Activated CD4-positive, alpha-beta T cell treated with anti-CD3 and anti-CD28 coated beads for 1 hour (primary cell): ENCODE measurements at places on chromosomes 13 and 19.

DNA sequence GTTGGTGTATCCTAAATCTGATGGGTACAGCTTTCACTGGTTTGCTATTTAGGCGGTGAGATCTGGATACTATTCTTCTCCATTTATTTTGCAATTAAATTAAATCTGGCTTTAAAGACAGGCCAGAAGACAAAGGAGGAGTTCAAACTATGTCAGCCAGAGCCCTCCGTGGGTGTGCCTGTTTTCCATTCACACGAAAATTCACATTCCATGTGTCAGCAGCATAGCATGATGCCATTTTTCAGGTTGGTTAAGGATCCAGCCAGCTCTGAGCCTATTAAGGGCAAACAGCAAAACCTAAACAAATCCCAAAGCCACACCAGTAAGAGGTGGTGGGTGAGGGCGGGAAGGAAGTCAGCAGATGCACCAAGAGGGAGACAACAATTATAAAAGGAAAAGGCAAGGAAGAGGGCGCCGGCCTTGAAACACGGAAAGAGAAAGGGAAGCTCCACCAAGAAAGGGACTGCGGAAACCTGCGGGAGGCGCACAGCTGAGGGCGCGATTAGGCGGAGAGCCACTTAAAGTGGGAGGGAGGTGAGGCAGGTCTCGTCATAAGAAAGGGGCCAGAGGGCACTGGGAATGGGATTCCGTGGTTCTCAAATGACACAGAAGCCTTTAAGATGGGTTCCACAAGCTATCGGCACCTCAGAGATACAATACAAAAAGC, 43.0 kb downstream of the CARS2 start:
- no peak for DNase-seq

- DNase-seq: no peak
These were observed 1.1 kb downstream of the COMP start for GRCh38 chr19:18789883-18790565.

GRCh38 chr13:114147803-114148520, 15.5 kb upstream of the RASA3 start:
- DNase-seq: no peak

- DNase-seq: no peak
These were observed 6.9 kb upstream of the CYSLTR2 start for GRCh38 chr13:48646791-48647190.

DNA sequence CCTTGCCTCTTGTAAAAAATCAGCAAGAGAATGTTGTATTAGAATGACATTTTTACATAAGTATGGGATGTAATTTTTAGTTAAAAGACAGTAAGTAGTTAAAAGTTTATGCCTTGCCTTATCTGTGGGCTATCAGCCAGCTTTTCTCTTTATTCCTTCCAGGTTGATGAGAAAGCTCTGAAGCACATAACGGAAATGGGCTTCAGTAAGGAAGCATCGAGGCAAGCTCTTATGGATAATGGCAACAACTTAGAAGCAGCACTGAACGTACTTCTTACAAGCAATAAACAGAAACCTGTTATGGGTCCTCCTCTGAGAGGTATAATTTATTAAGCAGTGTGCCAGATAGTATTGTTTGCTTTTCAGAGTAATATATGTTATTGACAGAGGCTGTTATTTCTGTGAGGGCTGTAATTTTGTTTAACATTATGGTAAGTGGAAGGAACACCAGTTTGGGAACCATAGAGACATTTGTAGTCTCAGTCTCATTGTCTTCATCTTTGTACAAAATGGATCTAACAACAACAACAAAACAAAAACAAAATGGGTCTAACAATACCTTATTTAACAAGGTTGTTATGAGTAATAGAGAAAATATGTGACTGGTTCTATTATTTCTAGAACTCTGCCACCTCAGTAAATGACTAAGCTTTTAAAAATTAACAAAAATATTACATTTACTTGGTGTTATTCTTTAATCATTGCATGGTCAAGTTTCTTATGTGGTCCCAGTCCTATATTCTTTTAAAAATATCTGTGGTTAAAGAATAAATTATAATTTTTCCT, 112.8 kb downstream of the TDRD3 start:
- no peak for DNase-seq

- DNase-seq: no peak
These were observed 19.6 kb downstream of the ZNF575 start for GRCh38 chr19:43552616-43553015.

DNA sequence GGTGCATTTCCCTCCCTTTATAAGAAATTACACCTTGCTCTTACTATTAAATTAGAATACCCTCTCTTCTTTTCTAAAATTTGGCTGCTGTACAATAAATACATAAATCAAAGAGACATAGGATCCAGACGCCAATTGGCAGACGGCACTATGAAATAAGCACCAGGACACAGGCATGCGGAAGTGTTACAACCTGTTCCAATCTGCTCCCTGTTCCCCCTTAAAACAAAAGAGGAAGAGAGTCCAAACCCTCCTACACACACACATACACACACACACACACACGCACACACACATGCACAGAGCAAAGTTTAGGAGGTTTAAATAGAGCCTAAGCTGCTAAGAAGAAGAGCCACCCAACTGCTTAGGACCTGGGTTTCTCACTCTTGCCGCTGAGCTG, 75.6 kb upstream of the ZNF507 start:
- no peak for DNase-seq

DNA sequence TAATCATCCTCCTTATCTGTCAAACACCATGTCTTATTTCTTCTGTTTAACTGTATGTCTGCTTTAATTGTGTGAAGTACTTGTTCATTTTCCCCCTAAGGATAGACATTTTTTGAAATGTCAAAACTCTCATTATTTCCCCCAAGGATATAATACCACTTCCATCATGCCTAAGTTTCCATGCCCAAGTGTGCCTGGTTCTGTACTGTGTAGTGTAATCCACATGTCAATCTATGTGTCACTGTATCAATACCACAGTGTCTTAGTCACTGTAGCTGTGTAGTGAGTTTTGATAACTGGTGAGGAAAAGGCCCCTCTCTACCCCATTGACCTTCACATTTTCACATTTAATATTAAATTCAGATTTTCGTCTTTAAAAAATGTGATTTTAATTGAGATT, 1265.5 kb downstream of the PCDH9 start:
- DNase-seq: no peak

DNA sequence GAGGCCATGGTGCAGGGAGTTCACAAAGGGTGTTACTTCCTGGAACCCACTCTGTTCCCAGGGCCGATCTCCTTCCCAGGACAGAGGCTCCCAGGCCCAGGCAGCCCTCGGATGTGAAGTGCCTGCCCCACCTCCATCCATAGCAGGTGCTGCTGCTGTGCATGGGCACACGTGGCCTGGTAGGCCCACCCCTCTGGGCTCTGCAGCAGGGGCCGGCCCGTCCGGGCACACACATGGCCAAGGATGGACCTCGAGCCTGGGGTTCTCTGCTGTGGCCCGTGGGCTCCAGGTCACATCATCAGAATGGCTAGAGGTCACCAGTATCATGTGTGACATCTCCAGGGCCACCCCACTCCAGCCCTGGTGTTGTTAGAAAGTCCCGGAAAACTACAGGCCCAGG, 71.8 kb downstream of the GADD45B start:
- no peak for DNase-seq

DNA sequence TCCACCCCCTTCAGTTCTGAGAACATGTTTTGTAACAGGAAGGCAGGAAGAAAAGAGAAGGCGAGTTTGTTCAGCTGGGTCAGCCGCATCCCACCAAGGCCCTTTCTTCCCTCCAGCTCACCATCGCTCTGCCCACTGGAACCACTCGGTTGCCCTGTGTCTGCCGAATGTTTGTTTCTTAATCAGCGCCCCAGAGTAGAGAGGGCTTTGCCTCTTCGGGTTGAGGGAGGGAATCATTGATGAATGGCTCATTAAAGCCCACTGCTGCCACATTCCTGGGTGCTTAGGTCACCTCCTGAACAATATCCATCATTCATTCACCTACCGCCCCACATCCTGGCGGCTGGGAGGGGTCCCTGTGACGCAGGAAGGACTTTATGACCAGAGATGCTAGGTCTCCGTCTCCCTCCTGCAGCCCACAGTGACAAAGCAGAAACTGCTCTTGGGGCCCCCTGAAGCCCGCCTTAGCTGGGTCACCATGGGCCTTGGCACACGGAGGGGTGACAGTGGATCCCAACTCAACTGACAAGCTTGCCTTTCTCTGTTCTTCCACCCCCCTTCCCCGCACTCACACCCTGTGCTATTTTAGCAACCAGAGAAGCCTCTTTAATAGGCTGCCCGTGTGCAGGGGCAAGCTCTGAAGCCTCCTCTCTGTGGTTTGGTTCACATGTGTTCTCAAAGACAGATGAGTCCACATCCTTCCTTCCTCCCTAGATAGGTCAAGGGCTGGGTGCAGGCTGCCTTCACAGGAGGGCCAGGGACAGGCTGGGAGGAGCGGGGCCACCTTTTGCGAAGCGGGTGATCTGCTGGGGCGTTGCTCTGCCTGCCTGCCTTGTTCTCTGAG, 46.2 kb downstream of the ACTN4 start:
- no peak for DNase-seq

GRCh38 chr13:99182439-99182838, 18.2 kb upstream of the UBAC2 start:
- DNase-seq: no peak

GRCh38 chr13:110784704-110785103, 71.2 kb downstream of the ING1 start:
- DNase-seq: no peak
